EH (cell line): ENCODE measurements at places on chromosomes 6 and 20.

GRCh38 chr6:114690625-114691024 is 347.8 kb upstream of the HS3ST5 start:
- no peak for DNase-seq

DNA sequence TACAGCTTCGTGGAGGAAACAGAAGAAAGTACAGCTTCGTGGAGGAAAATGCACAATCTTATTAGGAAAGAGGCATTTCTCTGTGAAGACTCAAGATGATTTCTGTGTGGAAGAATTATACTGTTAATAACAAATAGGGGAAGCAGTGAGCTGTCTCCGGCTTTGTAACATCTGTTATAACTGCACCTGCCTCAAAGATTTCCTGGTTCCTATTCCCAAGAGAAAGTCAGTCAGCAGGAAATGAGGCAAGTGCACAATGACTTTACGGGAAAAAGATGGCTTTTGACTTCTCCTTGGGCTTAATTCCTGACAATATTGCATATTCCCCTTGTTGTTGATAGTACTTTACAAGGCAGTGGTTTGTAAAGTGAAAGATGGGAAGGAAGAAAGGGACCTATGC is 538.5 kb downstream of the BMP2 start:
- DNase-seq: no peak

GRCh38 chr6:138765896-138766655 is 7.5 kb upstream of the CCDC28A start:
- peak; percentile 43 for DNase-seq

DNA sequence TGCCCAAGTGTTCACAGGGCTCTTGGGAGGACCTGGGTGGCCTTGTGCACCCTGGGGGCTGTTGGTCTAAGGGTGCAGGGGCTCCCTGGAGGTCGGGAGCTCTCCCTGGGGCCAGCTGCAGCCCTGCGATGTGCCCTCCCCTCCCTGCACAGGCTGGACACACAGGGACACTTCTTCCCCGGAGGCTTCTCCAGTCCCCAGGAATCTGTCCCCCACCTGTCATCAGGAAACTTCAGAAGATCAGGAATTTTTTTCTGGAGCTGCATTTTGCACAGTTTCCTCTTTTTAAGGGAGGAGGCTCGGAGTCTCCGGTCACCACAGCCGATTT is 66.9 kb upstream of the BHLHE23 start:
- no peak for DNase-seq

DNA sequence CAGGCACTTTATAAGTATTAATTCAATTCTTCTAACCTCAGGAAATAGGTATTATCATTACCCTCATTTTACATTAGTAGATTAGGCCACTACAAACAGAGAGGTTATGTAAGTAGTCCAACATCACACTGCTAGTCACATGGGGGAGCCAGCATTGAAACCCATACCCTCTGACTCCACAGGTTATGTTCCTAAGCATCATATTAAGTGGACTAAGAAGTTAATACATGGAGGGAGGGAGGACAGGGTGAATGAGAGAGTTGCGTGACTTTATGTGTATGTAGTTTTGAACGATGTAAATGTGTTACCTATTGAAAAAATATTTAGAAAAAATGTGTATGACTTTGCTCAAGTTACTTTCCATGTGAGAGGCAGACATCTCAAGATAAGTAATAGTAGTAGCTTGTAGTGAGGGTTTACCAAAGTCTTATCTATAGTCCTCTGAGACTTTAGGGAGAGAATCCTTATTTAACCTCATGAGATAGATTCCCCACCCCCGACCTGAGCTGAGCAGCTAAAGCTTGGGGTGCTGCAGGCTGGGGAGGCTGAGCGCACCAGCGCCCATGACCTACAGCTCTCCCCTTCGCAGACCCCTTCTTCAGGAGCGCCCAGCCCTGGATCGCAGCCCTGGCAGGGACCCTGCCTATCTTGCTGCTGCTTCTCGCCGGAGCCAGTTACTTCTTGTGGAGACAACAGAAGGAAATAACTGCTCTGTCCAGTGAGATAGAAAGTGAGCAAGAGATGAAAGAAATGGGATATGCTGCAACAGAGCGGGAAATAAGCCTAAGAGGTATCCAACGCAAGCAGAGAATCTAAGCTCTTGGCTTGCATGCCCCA is 7.5 kb downstream of the BTN3A2 start:
- no peak for DNase-seq

GRCh38 chr20:25525867-25526266 is 59.5 kb downstream of the NINL start:
- DNase-seq: peak; percentile 98

- DNase-seq: peak; percentile 78
Measured at GRCh38 chr20:34215711-34216381, 25.4 kb upstream of the ASIP start.

DNA sequence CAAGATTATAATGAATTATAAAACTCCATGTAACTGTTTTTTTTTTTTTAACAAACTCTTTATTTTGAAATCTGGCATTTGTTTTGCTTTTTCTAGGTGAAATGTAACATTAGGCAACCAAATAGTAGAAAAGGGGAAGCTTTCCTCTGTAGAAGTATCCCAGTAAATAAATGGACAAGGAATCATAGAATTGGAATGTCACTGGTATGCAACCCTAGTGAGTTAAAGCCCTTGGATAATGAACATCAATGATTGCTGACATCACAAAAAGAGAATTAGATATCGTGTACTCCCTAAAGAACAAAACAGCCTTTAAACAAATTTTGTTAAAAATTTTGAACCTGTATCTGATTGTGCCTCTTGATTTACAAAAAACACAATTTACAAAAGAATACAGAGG is 93.9 kb upstream of the OGFRL1 start:
- peak; percentile 88 for DNase-seq

- peak; percentile 61 for DNase-seq
Measured at GRCh38 chr6:108966855-108967755, 118.9 kb downstream of the ARMC2 start.

DNA sequence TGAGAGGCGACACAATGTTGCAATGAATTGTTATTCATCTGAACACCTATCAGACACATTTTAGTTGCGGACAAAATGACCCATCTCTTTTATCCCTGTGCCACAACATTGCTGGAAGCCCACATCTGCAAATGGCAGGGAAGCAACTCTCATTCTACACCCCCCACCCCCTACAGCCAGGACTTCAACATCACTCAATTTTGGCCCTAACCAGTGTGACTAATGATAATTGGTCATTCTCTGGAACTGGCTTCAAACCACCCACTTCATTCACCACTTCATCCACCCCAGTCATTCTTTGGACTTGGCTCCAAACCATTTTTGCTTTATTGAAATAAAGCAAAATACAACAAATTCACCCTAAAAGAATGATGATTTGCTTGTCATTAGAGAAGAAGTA is 1.5 kb downstream of the GCM2 start:
- DNase-seq: no peak
